ENCODE measurements at places on chromosomes 13 and 19.

- no peak for DNase-seq
Measured at GRCh38 chr13:91948736-91949135, 550.3 kb downstream of the GPC5 start.

GRCh38 chr13:48096670-48097069 lies 1.8 kb upstream of the MED4 start:
- DNase-seq = no peak

DNA sequence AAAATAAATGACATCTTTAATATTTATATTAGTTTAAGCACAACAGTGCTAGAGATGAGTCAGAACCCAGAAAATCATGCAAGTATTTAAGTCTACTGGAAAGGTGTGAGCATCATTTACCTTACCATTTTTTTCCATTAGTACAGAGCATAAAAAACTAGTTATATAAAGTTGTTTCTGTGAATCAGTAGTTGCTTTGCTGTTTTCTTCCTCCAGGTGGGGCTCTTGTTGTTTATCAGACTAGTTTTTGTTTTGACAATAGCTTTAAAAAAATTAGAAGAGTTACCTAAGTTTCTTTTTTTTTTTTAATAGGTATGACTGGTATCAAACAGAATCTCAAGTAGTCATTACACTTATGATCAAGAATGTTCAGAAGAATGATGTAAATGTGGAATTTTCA lies 12.7 kb downstream of the SUGT1 start:
- no peak for DNase-seq

DNA sequence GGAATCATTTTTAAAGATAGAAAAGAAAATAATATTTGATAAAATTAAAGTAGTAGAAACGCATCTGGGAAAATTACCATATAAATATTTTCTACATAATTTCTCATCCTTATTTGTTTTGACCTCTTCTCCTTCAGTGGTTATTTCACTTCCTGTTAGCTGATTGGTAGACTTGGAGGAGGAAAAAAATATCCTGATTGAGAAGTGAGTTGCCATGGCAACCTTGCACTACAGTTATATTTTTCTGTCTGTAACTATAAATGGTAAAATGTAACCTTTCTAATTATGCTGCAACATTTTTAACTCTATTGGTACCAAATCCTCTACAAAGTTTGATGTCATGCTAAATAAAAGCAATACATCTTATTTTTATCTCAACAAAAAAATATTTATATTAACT lies 45.2 kb downstream of the SCEL start:
- DNase-seq = no peak

DNA sequence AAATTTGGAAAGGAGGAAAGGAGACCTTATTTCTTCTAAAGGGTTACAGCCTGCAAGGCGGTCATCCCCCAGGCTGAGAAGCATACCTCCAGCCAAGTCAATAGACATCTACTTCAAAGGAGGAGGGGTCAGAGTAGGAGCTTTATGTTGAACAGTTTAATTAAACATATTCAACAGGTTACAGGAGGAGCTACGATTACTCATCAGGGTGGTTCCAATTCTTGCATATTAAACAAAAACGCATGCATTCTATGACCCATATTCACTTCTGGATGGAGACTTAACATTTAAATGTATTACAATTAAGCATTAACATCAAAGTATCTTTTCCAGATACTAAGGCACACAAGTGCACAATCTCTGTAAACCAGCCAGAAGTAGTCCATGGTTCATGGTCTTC lies 1955.0 kb downstream of the PCDH9 start:
- DNase-seq = no peak
